ENCODE measurements at places on chromosomes 5 and 9. TPM values are rescaled to one million over a fixed set of nuclear protein-coding genes. Genes with fewer than 3 reads are reported as not detected.

The GLDC gene
- 8.9 TPM for total RNA-seq

DNA sequence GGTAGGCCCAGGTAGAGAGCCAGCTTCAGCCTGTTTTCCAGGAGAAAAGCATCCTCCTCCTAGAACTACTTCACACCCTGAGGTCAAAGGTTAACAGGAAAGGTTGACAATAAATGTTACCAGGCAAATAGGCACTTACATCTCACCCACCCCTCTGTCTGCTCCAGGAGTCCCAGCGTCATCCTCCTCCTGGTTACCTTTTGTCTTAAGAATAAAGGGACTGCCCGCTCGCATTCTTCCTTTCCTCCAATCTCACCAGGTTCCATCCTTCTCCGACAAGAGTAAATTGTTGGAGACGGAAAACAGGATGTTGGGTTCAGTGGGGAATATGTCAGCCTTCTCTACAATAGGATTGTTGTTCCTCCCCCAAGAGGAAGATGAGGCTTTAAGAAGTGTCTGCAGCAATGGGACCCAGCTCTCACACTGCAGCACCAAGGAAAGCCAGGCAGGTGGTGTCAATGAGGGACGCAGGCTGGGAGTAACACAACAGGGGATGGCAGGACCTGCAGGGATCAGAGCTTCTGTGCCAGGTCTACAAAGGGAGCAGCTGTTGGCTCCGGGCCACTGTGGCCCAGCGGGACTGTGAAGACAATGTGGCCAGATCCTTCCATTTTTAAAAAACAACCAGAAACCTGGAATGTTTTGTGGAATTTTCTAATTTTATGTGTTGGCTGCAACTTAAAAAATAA, 29.0 kb downstream of the FAT2 start:
- no peaks in the 10 kb centered on the region for H3K4me1 ChIP-seq
- no peak overlapping the region for H3K4me3 ChIP-seq
- H3K27me3 ChIP-seq: peaks cover 17% of the 10 kb centered on the region
- peak; percentile 52 for DNase-seq

DNA sequence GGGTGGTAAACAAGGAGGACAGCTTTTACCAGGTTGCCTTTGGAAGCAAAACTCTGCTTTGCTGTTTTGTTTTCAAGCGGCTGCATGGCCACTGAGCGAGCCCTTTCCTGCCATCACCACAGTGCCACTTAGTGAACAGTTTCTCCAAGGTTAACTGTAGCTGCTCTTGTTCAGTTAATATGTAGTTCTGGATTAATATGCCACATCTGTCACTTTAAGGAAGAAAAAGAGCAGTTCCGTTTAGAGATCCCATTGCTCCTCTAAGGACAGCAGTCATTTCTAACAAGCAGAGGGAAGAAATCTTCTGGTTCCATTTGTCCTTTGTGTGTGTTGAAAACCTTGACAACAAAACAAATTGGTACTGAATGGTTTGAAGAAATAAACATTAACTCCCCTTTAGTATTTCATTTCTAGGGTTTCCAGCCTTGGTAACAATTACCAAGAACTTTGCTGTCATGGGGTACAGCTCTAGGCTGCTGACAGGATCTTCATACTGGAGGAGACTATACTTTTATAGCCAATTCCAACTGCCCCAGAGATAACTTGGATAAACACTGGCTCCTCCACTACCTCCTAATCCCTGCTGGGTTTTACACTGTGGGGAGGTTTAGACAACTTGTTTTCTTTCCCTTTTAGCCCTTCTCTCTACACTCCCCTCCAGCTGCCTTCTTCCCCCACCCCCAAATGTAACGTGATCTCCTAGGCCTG, 10.3 kb upstream of the ABL1 start:
- no peaks in the 10 kb centered on the region for H3K27me3 ChIP-seq
- peak overlapping the region; percentile 67 for H3K4me3 ChIP-seq
- no peaks in the 10 kb centered on the region for H3K36me3 ChIP-seq
- peaks cover 14% of the 10 kb centered on the region for H3K4me1 ChIP-seq

- H3K27ac ChIP-seq: no peak overlapping the region
- no peak for DNase-seq
- H3K4me1 ChIP-seq: no peaks in the 10 kb centered on the region
- no peaks in the 10 kb centered on the region for H3K36me3 ChIP-seq
Observed at GRCh38 chr5:175214152-175214551, 229.8 kb downstream of the DRD1 start.

DNA sequence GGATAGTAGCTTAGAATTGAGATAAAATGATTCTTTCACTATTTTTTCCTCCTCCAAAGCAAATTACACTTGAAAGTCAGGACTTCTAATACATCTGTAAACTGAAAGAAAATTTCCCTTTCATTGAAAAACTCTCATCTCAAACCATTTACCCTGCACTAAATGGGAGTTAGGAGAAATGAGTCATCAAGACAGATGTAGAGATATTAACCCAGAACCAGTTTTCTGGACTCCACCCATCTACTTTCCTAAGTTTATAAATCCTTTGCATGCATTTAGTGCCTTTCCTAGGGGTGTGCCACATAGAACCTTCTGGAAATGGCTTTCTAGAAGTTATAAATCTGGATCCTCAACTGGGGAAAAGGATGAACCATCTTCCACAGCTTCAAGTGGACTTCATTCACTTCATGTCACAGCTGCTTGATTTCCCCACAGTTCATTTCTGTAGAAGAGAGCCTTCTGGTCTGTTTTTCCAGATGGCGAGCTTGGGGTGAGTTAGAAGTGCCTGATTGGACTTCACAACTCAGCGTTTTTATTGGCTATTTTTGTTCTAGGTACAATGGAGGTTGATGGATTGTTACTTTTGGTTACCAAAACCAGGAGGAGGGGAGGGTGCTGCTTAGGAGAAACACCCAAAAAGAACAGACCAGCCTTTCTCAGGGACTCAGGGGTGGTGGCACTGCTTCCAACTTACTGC, 72.5 kb upstream of the GPR151 start:
- no peaks in the 10 kb centered on the region for H3K4me1 ChIP-seq
- H3K36me3 ChIP-seq: no peaks in the 10 kb centered on the region
- H3K27ac ChIP-seq: peak overlapping the region; percentile 73
- H3K27me3 ChIP-seq: no peaks in the 10 kb centered on the region
- no peak for DNase-seq

The ERBIN gene
- 52.8 TPM for total RNA-seq

The PCDHGA12 gene
- total RNA-seq: 1.2 TPM

GRCh38 chr9:95460518-95461164, 56.1 kb downstream of the PTCH1 start:
- no peak for DNase-seq
- H3K4me1 ChIP-seq: peaks cover 19% of the 10 kb centered on the region
- peaks cover 70% of the 10 kb centered on the region for H3K36me3 ChIP-seq
- H3K27me3 ChIP-seq: no peaks in the 10 kb centered on the region
- H3K4me3 ChIP-seq: no peak overlapping the region
- H3K27ac ChIP-seq: no peak overlapping the region

The DIPK1B gene
- 45.4 TPM for total RNA-seq

DNA sequence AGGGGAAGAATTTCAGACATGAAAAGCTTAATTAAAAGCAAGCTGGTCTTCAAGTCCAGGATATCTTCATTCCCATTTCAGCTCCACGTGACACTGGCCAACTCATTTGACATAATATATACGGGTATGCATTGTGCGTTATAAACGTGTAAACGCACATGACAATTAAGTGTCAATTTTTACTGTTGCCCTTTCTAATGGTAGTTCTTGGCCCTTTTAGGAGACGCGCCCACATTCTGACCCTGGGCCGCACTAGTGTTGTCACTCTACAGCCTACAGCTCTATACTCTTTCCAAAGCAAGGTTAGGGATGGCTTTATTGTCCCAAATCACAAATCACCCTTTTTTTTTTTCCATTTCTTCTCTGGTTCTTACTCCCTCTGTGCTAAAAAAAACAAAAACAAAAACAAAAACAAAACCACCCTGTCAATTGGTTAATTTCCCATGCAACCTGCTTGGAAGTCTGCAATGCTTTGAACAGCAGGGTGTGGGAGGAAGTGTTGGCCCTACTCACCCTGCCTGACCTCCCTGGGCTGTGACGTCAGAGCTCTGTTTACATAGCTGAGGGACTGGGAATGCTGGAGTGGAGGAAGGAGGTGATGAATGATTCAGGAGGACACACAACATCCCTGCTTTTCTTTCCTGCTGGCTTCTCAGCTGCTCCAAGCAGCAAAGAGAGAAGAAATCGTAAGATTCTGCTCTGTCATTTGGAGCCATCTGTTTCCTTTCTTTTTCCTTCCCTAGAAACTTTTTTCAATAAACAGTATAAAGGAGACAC, 19.3 kb downstream of the RFK start:
- H3K27me3 ChIP-seq: no peaks in the 10 kb centered on the region
- H3K36me3 ChIP-seq: no peaks in the 10 kb centered on the region
- peaks cover 16% of the 10 kb centered on the region for H3K4me1 ChIP-seq
- no peak overlapping the region for H3K4me3 ChIP-seq
- peak; percentile 80 for DNase-seq
- no peak overlapping the region for H3K27ac ChIP-seq

DNA sequence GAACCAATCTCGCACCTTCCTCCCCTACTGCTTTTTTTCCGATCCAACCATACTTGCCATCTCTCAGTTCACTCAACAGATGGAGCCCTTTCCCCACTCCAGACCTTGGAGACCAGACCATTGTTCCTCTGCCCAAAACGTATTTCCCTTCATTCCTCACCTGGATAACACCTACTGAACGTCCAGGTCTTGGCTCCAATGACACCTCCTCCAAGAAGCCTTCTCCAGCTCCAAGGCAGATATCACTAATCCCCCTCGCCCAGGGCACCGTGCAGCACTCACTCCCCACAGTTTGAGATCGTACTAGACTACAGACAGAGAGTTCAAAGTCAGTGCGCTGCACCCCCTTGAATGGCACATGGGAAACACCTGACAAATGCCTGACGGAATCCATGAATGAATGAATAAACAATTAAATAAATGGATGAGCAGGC, 47.1 kb upstream of the AKNA start:
- H3K4me3 ChIP-seq: no peak overlapping the region
- no peaks in the 10 kb centered on the region for H3K27me3 ChIP-seq
- H3K36me3 ChIP-seq: no peaks in the 10 kb centered on the region
- peak; percentile 79 for DNase-seq
- no peaks in the 10 kb centered on the region for H3K4me1 ChIP-seq

- no peak for DNase-seq
- H3K36me3 ChIP-seq: no peaks in the 10 kb centered on the region
- H3K4me3 ChIP-seq: no peak overlapping the region
- no peaks in the 10 kb centered on the region for H3K27me3 ChIP-seq
- H3K27ac ChIP-seq: no peak overlapping the region
- H3K4me1 ChIP-seq: no peaks in the 10 kb centered on the region
Observed at GRCh38 chr5:129739773-129740172, 8.1 kb upstream of the MINAR2 start.

GRCh38 chr9:121781145-121781548, 129.7 kb downstream of the DAB2IP start:
- no peaks in the 10 kb centered on the region for H3K4me1 ChIP-seq
- H3K36me3 ChIP-seq: peaks cover 44% of the 10 kb centered on the region
- H3K27ac ChIP-seq: peak overlapping the region; percentile 24
- peak; percentile 28 for DNase-seq
- no peak overlapping the region for H3K4me3 ChIP-seq
- no peaks in the 10 kb centered on the region for H3K27me3 ChIP-seq

The CTXN3 gene
- total RNA-seq: not detected

GRCh38 chr9:4657426-4658159, 4.5 kb upstream of the PLPP6 start:
- DNase-seq: no peak
- H3K27ac ChIP-seq: no peak overlapping the region
- no peak overlapping the region for H3K4me3 ChIP-seq
- no peaks in the 10 kb centered on the region for H3K27me3 ChIP-seq
- H3K4me1 ChIP-seq: peaks cover 3% of the 10 kb centered on the region

DNA sequence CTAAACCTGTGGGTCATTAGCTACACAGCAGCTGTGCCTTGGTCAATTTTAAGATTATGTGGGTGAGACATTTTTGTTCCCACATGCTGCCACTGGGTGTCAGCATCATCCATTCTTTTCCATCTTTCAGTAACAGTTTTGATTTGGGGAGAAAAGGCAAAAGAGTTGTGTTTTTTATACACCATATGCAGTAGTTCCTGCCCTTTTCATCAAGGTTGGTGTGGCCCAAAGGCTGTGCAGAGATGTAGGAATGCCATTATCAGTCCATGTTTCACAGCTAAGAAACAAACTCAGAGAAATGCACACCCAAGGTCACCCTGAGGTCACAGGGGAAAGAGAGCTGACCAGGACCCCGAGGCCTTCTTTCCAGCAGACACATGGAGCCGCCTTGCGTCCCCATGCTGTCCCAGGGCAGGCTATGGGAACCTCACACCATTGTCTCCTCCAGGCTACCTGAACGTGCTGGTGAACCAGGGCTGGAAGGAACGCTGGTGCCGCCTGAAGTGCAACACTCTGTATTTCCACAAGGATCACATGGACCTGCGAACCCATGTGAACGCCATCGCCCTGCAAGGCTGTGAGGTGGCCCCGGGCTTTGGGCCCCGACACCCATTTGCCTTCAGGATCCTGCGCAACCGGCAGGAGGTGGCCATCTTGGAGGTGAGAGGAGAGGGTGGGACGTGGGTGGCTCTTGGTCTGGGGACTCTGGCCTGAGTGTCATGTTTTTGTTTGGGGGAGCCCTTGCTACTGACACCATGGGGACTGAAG, 27.8 kb upstream of the GRPEL2 start:
- no peaks in the 10 kb centered on the region for H3K36me3 ChIP-seq
- H3K4me3 ChIP-seq: no peak overlapping the region
- H3K27ac ChIP-seq: no peak overlapping the region
- no peaks in the 10 kb centered on the region for H3K27me3 ChIP-seq
- peaks cover 6% of the 10 kb centered on the region for H3K4me1 ChIP-seq

The IL33 gene
- 0.33 TPM for total RNA-seq

The SLC1A1 gene
- 5.5 TPM for total RNA-seq

DNA sequence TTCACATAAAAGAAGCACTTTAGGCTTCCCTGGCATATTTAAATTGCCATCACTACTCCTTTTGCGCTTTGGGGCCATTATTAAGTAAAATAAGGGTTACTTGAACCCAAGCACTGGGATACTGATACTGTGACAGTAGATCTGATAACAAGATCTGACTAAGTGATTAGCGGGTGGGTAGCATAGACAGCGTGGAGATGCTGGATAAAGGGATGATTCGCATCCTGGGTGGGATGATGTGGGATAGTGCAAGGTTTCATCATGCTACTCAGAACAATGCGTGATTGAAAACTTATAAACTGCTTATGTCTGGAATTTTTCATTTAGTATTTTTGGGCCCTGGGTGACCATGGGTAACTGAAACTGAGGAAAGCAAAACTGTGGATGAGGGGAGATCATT, 75.1 kb downstream of the PTTG1 start:
- no peaks in the 10 kb centered on the region for H3K4me1 ChIP-seq
- H3K4me3 ChIP-seq: no peak overlapping the region
- no peaks in the 10 kb centered on the region for H3K27me3 ChIP-seq
- DNase-seq: no peak
- no peak overlapping the region for H3K27ac ChIP-seq

The FIBCD1 gene
- 1.9 TPM for total RNA-seq

The QRFP gene
- not detected for total RNA-seq

- no peak overlapping the region for H3K27ac ChIP-seq
- no peak for DNase-seq
- H3K4me3 ChIP-seq: no peak overlapping the region
- no peaks in the 10 kb centered on the region for H3K36me3 ChIP-seq
- H3K27me3 ChIP-seq: no peaks in the 10 kb centered on the region
- H3K4me1 ChIP-seq: no peaks in the 10 kb centered on the region
Observed at GRCh38 chr5:129991780-129992179, 87.5 kb downstream of the CHSY3 start.

The IFNB1 gene
- total RNA-seq: not detected

The GZMA gene
- total RNA-seq: not detected

GRCh38 chr9:120868339-120868675, 8.7 kb downstream of the PHF19 start:
- H3K27me3 ChIP-seq: no peaks in the 10 kb centered on the region
- peaks cover 4% of the 10 kb centered on the region for H3K36me3 ChIP-seq
- H3K4me3 ChIP-seq: peak overlapping the region; percentile 67
- DNase-seq: no peak
- no peak overlapping the region for H3K27ac ChIP-seq

The FSTL4 gene
- 5.4 TPM for total RNA-seq
